ENCODE measurements at places on chromosomes 5 and 9.

GRCh38 chr9:79166005-79166404 lies 405.8 kb upstream of the TLE4 start:
- ATAC-seq = no peak

DNA sequence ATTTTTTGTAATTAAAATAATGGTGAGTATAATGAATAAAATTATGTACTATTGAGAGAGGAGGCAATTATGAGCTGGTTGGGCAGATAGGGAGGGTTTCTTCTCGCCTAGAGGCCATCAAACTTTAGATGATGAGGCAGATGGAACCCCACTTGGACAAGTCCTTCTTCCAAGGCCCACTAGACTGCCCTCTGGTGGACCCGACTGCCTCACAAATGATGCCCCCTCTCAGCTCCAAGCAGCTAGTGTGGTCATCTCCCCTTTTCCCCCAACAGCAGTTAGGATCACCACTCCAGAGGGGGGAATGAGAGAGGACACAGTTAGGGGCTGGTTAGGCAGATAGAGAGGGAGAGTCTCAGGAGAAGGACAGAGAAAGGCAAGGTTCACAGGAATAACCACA lies 348.0 kb upstream of the CDH18 start:
- no peak for ATAC-seq

DNA sequence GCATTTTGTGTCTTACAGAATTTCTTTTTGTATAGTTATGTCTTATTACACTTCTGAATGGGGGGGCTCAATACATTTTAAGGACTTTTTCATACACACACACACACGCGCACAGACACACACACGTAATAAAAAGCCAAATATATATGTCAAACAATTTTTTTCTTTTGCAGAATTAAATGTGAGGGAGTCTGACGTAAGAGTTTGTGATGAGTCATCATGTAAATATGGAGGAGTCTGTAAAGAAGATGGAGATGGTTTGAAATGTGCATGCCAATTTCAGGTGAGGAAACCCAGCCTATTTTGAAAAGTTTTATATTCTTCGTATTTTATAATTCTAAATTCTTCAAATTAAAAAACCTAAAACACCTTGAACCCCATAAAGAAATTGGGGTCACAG lies 25.6 kb downstream of the TMEFF1 start:
- no peak for ATAC-seq

GRCh38 chr9:16211946-16212345 lies 658.5 kb downstream of the BNC2 start:
- no peak for ATAC-seq

DNA sequence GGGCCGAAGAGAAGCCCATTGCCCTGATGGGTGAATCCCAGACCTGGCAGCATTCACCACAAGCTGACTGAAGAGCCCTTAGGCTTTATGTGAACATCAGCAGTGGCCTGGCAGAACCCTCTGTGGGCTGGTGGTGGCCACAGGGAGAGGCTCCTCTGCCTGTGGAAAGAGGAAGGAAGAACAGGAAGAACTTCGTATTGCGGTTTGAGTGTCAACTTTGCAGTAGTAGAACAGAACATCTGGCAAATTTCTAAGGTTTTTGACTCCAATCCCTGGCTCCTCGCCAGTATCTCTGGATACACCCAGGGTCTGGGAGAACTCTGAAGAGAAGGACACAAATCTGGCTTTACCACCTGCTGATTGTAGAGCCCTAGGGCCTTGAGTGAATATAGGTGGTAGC lies 356.4 kb upstream of the GRAMD2B start:
- ATAC-seq = no peak

DNA sequence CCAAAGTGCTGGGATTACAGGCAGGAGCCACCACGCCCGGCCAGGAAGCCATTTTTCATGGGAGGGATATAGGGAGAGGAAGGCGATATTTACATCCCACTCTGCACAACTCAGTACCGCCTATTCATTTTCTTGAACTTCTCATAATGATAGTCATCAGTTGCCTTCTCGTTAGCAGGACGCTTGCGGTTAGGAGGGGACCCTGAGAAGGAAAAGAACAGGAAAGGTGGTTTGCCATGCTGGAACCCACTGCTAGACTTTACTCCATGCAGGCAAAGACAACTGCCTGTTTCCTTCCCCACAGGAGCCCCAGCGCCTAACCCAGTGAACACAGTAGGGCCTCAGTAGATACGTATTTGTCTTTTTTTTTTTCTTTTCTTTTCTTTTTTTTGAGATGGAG lies 4.1 kb upstream of the TOR1A start:
- no peak for ATAC-seq

GRCh38 chr5:90488791-90489190 lies 14.1 kb downstream of the POLR3G start:
- peak; percentile 76 for ATAC-seq

DNA sequence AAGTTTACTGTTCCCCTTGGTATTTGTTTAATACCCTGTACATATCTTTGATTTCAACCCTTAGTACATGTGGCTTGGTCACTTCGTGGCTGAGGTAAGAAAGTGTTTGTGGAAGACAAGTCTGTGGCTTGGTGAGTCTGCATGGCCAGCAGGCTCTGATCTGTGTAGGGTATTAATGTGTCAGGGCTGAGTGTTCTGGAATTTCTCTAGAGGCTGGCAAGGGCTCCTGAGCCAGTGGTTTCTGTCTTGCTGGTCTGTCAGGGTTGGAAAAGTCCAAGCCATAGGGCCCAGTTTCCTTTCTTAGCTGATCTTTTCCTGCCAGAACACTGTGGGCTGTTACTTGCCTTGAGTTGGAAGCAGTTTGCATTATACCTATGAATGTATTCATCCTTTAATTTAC lies 48.0 kb upstream of the FBXL7 start:
- no peak for ATAC-seq

DNA sequence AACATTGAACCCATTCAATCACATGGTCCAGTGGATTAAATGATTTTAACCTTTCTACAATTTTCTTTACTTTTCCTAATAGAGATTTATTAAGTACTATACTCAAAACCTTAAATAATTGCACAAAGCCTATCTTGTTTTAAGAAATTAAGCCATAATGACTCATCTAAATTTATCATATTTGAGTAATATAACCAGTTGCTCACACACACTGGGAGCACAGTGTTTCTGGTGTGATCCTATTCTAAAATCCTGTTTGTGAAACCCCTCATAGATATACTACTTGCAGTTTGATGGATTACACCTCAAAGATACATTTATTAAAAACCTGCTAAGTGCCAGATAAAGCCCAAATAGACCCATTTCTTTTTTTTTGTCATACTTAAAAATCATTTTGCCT lies 668.3 kb upstream of the CDH18 start:
- ATAC-seq = no peak

GRCh38 chr5:96659170-96659569 lies 3.0 kb upstream of the CAST start:
- ATAC-seq = no peak

Measured in SK-N-SH treated with all-trans-retinoic acid at 6 μM for 48 hours (cell line).